ENCODE measurements at places on chromosomes 7 and 10. TPM values are rescaled to one million over a fixed set of nuclear protein-coding genes. Genes with fewer than 3 reads are reported as not detected.
A peak's percentile ranks its signal among the peaks of the same experiment; 100 is the strongest.

DNA sequence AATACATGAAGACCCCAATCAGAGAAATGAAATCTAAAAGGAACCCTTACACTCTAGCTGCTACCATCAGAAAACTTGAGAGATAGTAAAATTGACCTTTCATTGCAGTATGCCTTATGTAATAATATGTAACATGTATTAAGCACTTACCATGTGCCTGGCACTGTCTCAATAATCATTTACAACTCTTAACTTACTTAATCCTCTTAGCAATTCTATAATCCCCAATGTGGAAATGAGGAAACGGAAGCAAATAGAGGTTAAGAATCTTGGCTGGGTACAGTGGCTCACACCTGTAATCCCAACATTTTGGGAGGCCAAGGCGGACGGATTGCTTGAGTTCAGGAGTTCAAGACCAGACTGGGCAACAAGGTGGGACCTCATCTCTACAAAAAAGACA, 29.8 kb upstream of the FHIP2A start:
- DNase-seq, result no peak

- no peak for DNase-seq
These were observed 7.1 kb upstream of the UNCX start for GRCh38 chr7:1225441-1226185.

GRCh38 chr7:50621973-50622490, 56.8 kb upstream of the DDC start:
- peak; percentile 76 for DNase-seq

- no peak for DNase-seq
These were observed 21.1 kb downstream of the GATA3 start for GRCh38 chr10:8075282-8076260.

DNA sequence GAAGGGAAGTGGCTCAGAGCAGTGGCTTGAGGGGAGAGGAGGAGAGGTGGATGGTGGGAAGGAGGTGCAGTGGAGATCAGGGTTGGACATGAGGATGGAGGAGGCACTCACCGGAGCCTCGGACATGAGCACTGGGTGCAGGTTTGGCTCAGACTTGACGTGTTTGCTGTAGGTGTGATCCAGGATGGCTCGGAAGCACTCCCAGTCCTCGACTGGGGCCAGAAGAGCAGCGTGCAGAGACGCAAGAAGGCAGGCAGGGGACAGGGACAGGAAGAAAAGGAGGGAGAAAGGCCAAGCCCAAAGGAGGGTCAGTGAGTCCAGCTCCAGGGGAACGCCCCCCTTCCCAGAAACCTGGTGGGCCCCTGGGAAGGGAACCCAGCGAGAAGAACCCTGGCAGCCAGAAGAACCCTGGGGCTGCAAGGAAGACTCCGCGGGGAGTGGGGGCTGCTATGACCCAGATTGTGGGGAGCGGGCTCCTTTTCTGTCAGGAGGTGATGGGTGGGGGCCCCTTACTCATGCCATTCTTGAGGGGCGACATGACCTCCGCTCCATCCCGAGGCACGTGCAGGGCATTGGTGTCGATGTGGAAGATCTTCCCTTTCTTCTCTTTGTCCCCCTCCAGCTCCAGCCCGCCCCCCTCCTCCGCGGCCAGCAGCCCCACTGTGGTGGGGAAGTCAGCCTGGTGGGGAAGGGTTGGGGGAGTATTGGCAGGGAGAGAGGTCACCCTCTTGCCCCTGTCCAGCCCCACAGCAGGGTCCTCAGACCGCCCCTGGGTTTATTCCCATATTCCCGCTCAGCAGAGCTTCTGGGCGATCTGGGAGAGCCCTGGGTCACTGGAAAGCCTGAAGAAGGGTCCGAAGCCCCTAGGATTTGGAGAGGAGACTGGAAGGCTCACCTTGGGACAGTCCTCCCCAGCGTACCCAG, 1.1 kb downstream of the ACTL6B start:
- DNase-seq, result no peak

DNA sequence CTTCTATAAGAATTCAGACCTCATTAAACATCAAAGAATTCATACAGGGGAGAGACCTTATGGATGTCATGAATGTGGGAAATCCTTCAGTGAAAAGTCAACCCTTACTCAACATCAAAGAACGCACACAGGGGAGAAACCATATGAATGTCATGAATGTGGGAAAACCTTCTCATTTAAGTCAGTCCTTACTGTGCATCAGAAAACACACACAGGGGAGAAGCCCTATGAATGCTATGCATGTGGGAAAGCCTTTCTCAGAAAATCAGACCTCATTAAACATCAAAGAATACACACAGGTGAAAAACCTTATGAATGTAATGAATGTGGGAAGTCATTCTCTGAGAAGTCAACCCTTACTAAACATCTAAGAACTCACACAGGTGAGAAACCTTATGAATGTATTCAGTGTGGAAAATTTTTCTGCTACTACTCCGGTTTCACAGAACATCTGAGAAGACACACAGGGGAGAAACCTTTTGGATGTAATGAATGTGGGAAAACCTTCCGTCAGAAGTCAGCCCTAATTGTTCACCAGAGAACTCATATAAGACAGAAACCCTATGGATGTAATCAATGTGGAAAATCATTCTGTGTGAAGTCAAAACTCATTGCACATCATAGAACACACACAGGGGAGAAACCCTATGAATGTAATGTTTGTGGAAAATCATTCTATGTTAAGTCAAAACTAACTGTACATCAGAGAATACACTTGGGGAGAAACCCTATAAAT, 24.1 kb downstream of the ZNF37A start:
- no peak for DNase-seq

- DNase-seq, result no peak
These were observed 41.4 kb downstream of the SYPL1 start for GRCh38 chr7:106070567-106071254.

DNA sequence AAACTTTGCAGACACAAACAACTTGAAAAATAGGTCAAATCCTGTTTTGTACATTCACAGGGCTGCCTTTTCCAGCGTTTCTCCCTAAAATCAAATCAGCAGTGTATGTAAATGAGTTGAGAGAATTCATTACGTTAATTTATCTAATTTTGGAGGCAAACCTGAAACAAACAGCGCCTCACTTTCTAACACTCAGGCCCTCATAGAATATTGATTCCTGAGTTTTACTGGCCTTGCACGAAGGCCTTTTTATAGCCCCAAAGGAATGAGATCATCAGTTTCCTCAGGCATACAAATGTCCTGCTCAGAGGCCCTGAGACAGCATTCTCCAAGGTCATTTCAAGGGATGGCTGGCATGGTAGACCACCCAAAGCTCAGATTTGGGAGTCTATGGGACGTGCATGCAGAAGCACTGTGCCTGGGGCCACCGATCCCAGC, 131.7 kb upstream of the CHST15 start:
- DNase-seq, result no peak

DNA sequence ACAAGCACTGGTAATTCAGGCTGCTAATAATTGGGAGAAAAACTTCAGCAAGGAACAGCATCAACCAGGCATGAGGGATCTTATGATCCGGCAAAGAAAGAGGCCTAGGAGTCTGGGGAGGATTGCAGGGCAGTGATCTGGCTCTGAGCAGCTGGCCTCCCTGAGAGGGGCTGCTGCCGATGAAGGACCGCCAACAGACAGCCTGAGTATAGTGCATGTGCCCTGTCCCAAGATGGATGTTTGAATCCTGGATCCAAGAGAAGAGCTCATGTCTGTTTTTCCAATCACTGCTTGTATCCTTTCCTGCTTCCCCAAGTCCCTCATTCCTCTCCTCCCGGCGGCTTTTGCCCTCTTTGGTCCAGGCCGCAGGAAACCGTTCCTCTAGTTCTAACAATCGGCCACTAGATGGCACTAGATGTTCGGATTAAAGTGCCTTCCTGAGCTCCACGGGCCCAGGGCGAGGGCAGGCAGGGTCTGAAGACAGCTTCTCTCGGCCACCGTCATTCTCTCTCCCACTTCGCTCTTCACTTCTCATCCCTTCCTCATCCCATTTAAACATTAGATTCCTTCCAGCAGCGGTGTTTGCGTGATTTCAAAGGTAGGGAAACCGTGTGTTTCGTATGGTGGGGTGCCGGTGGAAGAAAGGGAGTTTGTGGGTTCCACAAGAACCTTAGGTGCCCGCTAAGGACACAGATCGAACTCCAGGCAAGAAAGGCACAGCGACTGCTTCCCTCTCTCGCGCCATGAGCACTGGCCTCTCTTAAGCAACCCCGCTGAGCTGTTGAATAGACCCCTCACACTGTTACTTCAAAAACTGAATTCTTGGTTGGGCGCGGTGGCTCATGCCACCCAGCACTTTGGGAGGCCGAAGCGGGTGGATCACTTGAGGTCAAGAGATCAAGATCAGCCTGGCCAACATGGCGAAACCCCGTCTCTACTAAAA, 82.4 kb downstream of the ADCYAP1R1 start:
- peak; percentile 80 for DNase-seq

DNA sequence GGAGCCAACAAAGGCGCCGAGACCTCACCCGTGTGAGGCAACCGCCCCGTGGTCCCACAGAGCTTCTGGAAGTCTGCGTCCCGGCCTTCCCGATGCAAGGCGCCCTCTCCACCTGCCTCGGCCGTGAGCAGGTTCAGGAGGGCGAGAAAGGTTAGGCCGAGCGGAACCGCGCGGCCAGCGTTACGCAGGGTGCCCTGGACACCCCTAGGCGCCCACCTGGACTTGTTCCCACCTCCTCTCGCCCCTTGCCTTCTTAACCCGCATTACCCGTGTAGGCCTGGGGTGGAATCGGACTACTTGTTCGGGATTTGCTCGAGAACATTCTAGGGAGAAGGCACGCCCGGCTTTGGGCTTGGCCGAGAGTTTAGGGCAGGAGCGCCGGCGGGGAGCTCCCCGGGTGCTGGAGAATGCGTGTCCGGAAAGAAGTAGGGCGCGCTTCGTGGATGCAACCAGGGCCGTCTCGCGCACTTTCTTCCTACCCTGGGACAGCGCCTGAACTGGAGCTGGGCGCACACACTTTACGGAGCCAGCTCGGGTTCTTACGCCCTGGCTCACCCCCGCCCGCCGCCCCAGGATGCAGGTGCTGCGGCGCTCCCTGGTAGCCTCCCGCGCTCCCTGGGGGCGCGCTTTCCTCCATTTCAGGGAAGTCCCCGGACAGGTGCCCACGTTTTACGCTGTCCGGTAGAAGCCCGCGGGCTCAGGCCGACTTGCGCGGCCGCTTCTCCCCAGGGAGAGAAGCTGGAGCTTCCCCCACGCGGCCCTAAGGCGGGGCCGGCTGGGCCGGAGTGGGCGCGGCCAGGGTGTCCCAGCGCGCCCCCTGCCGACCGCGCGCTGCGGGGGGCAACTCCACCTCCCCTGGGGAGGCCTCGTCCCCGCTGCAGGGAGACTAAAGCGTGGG, 74.5 kb downstream of the INSIG1 start:
- no peak for DNase-seq

- no peak for DNase-seq
These were observed 139.9 kb upstream of the COBL start for GRCh38 chr7:51456431-51457060.

DNA sequence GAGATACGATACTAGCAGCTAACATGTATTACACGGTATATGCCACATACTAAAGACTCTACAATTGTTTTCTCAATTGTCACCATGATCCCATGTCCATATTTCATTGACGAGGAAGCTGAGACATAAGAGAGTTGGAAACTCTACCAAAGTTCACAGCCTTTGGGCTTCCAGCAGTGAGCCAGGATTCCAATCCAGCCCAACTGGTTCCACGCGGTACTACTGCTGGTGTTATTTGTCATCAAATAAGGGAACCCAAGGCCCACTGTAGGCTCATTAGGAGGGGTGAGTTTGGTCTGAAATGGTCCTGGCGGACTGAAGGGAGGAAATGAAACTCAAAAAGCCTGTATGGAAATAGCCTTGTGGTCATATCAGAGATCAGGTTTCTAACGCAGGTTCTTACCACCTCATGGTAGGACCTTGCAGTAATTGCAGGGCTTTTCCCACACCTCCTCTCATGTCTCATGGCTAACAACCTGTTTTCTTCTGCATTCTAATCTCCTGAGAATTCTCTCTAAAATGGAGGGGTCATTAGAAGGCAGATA, 814.6 kb downstream of the LRMDA start:
- DNase-seq, result no peak

DNA sequence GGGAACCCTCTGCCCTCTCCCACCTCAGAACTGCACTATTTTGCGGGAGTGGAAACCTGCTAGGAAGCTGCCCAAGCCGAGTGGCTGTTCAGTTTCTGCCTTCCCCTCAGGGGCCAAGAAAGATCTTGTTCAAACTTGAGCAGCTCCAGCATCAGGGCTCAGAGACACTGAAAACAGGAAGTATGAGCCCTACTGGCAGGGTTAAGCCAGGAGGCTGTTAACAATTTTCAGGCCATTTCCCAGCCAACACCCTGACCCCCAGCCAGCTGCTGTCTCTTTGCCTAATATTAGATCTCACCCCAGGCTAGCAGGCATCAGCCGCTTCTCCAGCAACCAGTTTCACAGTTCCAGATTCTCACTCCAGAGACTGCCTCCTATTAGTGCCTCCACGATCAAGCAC, 9.2 kb downstream of the PLAU start:
- peak; percentile 44 for DNase-seq

DNA sequence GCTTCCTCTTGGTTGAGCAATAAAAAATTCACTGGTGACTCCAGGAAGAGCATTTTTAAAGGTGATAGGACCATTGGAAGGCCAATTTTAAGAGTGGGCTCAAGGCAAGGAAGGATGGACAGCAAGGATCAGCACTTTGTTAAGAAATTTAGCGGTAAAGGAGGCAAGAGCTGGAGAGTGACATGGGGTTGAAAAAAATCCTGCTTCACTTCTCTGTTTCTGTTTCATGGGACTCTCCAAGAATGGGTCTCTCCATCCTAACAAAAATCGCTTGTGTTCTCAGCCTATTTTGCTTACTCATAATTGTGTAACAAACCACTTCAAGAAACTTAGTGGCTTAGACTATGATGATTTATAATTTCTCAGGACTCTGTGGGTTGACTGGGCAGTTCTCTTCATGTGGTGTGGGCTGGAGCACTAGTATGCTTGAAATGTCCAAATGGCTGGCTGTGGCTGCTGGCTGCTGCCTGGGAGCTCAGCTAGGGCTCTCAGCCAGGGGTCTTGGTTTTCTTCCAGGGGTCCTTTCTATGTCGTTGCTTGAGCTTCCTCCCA, 59.8 kb upstream of the ZNRF2 start:
- DNase-seq, result no peak

HOXA1 gene
- 0.07 TPM for polyA plus RNA-seq

HERC4 gene
- polyA plus RNA-seq, result 11.7 TPM

PRKAR2B gene
- polyA plus RNA-seq, result 7.0 TPM

NEUROD6 gene
- not detected for polyA plus RNA-seq

SDK1 gene
- polyA plus RNA-seq, result 3.3 TPM

IMMP2L gene
- polyA plus RNA-seq, result 5.1 TPM

CFAP58 gene
- 2.2 TPM for polyA plus RNA-seq

Data from heart left ventricle (tissue), 16 donors.